ENCODE measurements at places on chromosomes 2 and 18.

GRCh38 chr2:109527846-109528705 is 85.7 kb downstream of the SEPTIN10 start:
- peaks cover 22% of the 10 kb centered on the region for H3K4me1 ChIP-seq
- H3K27ac ChIP-seq: no peak overlapping the region
- H3K27me3 ChIP-seq: peaks cover 9% of the 10 kb centered on the region
- DNase-seq: no peak
- no peak overlapping the region for H3K4me3 ChIP-seq

DNA sequence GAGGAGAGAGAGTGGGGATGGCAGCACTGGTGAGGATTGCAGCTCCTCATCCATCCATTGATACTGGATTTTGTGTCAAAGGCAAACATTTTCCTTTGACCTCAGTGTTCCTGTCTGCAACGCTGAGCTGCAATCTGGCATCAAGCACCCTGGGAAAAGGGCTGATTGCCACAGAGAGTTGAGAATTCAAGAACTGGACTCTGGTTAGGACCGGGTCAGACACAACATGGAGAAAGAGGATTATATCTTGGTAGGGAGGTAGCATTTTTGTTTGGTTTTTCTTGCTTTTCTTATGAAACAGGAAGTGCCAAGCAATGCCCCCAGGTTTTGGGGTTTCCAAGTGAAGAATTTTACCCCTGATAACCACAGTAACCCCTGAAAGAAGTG is 81.9 kb upstream of the PKDCC start:
- H3K36me3 ChIP-seq: no peaks in the 10 kb centered on the region
- no peak for DNase-seq
- no peaks in the 10 kb centered on the region for H3K27me3 ChIP-seq
- peak overlapping the region; percentile 85 for H3K27ac ChIP-seq

- no peaks in the 10 kb centered on the region for H3K4me1 ChIP-seq
- H3K36me3 ChIP-seq: no peaks in the 10 kb centered on the region
- H3K4me3 ChIP-seq: no peak overlapping the region
- H3K27me3 ChIP-seq: no peaks in the 10 kb centered on the region
Observed at GRCh38 chr2:171505374-171505773, 16.9 kb upstream of the CYBRD1 start.

DNA sequence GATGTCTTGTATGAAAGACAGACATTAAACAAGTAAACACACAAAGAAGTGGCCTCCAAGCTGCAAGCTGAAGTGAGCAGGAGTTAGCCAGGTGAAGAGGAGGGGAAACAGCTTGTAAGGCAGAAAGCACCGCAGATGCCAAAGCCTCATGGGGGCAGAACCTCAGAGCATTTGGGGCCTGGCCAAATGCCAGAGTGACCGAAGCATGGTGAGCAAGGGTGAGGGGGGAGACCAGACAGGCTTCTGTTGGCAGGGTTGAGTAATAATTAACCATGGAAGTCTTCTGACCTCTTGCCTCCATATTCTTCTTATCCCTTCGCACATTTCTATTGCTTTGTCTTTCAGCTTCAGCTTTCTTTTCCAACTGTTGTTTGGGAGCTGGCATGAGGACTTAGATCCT is 5.6 kb downstream of the QPCT start:
- no peak overlapping the region for H3K4me3 ChIP-seq
- H3K36me3 ChIP-seq: no peaks in the 10 kb centered on the region
- peaks cover 4% of the 10 kb centered on the region for H3K4me1 ChIP-seq
- no peak for DNase-seq
- peaks cover 7% of the 10 kb centered on the region for H3K27me3 ChIP-seq

DNA sequence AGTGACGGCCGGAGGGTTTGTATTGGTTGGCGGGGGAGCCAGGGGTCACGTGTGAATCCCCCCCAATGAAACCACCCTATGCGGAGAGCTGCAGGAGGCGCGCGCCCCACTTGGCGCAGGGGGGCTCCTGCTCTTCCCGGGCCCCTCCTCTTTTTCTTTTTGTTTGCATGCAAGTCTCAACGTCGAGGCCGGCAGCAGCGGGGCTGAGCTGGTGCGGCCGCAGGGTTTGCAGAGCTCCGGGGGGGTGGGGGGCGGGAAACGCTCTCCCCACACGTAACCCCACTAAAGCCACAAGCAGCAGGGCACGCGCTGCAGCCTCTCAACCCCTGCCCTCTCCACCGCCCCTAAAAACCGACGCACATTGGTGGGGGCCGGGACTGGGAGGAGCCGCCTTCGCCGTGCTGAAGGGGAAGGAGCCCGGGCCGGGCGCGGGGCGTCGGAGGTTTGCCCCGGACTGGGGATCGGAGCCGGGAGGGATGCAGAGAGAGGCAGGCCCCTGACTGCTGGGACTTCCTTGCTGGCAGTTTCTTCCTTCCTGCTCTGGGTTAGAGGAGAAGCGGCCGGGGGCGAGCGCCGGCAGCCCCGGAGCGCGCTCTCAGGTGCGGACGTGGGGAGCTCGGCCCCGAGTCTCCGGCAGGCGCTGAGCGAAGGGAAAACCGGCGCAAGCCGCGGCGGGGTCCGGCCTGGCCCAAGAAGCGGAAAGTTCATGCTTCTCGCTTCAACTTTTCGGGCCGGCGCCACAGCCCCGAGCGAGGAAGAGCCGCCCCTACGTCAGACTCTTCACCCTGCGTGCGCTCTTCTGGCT is 864 bp downstream of the LBH start:
- H3K4me3 ChIP-seq: peak overlapping the region; percentile 92
- peaks cover 21% of the 10 kb centered on the region for H3K36me3 ChIP-seq
- H3K27ac ChIP-seq: peak overlapping the region; percentile 99
- H3K27me3 ChIP-seq: no peaks in the 10 kb centered on the region

- H3K4me3 ChIP-seq: no peak overlapping the region
- no peak for DNase-seq
- H3K27ac ChIP-seq: no peak overlapping the region
- peaks cover 32% of the 10 kb centered on the region for H3K27me3 ChIP-seq
Observed at GRCh38 chr2:25885933-25886332, 7.6 kb upstream of the ASXL2 start.

DNA sequence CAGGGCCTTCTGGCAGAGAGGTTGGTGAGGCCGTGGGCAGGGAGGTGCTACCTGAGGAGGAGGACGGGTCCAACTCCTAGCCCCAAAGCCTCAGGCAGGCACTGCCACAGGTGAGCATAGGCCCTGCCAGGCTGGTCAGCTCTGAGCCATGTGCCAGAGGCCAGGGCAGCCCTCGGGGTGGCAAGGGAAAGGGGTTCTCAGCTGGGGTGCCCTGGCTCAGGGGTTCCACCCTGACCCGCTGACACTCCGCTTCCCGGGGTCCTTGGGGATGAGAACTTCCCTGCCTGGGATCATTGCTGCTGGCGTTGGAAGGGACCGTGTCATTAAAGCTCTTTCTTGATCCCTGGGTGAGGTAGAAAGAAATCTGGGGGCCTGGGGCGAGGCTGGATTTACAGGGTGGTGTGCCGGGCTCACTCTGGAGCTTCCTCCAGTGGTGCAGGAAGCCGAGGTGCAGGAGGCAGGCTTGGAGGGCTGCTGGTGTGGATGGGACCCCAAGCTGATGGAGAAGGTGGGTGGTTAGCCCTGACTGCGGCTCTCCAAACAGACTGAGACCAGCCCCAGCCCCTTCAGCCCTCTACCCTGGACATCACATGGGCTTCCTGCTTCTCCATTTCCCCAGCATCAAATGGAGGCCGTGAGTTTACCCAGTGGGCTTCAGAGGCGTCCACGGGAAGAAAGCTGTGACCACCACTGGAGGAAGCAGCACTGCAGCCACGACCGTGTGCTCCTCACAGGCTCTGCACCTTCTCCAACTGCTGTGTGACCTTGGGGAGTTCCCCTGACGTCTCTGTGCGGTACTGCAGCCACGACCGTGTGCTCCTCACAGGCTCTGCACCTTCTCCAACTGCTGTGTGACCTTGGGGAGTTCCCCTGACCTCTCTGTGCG is 295.2 kb downstream of the NDUFA10 start:
- H3K4me1 ChIP-seq: no peaks in the 10 kb centered on the region
- H3K36me3 ChIP-seq: no peaks in the 10 kb centered on the region
- no peak overlapping the region for H3K27ac ChIP-seq
- DNase-seq: no peak
- peaks cover 65% of the 10 kb centered on the region for H3K27me3 ChIP-seq

- H3K4me1 ChIP-seq: peaks cover 18% of the 10 kb centered on the region
- H3K4me3 ChIP-seq: no peak overlapping the region
- no peak overlapping the region for H3K27ac ChIP-seq
- no peak for DNase-seq
- H3K36me3 ChIP-seq: no peaks in the 10 kb centered on the region
Observed at GRCh38 chr2:157900203-157900602, 24.1 kb upstream of the ACVR1 start.
